ENCODE measurements at places on chromosomes 11 and 22. TPM values are rescaled to one million over a fixed set of nuclear protein-coding genes. Genes with fewer than 3 reads are reported as not detected.

The ASCL2 gene
- 2.5 TPM for total RNA-seq

The KCNJ1 gene
- 0.07 TPM for total RNA-seq

The USP2 gene
- total RNA-seq = 1.9 TPM

The CNGA4 gene
- total RNA-seq = not detected

The MS4A7 gene
- not detected for total RNA-seq

The C1QTNF4 gene
- total RNA-seq = 0.92 TPM

The SPON1 gene
- total RNA-seq = not detected

The SYT13 gene
- total RNA-seq = not detected

The MYOD1 gene
- total RNA-seq = not detected

The OR8D4 gene
- total RNA-seq = not detected

Measured in airway epithelial cell (primary cell).